ENCODE measurements at places on chromosomes 12 and 14. TPM values are rescaled to one million over a fixed set of nuclear protein-coding genes. Genes with fewer than 3 reads are reported as not detected.

The SDS gene
- total RNA-seq, result not detected

The SMIM10L1 gene
- 7.7 TPM for total RNA-seq

The TESPA1 gene
- not detected for total RNA-seq

The KERA gene
- not detected for total RNA-seq

The DNAJC22 gene
- total RNA-seq, result not detected

The NANOG gene
- total RNA-seq, result not detected

The LRTM2 gene
- not detected for total RNA-seq

The FITM1 gene
- total RNA-seq, result 0.20 TPM

The NPFF gene
- total RNA-seq, result not detected

The RASSF8 gene
- total RNA-seq, result 56.6 TPM

The CD69 gene
- total RNA-seq, result not detected

The EFS gene
- total RNA-seq, result 8.9 TPM

The NDRG2 gene
- total RNA-seq, result 54.0 TPM

The MYH7 gene
- total RNA-seq, result not detected

The OTX2 gene
- total RNA-seq, result not detected

The PLEKHG7 gene
- 0.06 TPM for total RNA-seq

The BMAL2 gene
- 0.83 TPM for total RNA-seq

The C12orf56 gene
- total RNA-seq, result not detected

The EID3 gene
- total RNA-seq, result 4.7 TPM

The SOAT2 gene
- total RNA-seq, result not detected

The SAMD15 gene
- 2.2 TPM for total RNA-seq

The KRT81 gene
- not detected for total RNA-seq

The CACNB3 gene
- 12.8 TPM for total RNA-seq

The FAM186B gene
- 0.06 TPM for total RNA-seq
